ENCODE measurements at places on chromosomes 6 and 20. TPM values are rescaled to one million over a fixed set of nuclear protein-coding genes. Genes with fewer than 3 reads are reported as not detected.

Gene BMP7
- total RNA-seq = not detected

Gene LPIN3
- 5.2 TPM for total RNA-seq

Gene HSPA1B
- 97.3 TPM for total RNA-seq

Gene SCRT2
- not detected for total RNA-seq

Gene HDGFL1
- not detected for total RNA-seq

Gene OLIG3
- not detected for total RNA-seq

Gene FOXA2
- total RNA-seq = not detected

Gene PTCHD4
- 3.2 TPM for total RNA-seq

Gene SPAG4
- 7.8 TPM for total RNA-seq

Measured in thoracic aorta endothelial cell (primary cell).